ENCODE measurements at places on chromosomes 2 and 18.

- no peak for DNase-seq
These were observed 4.4 kb downstream of the ACTR2 start for GRCh38 chr2:65231892-65232477.

DNA sequence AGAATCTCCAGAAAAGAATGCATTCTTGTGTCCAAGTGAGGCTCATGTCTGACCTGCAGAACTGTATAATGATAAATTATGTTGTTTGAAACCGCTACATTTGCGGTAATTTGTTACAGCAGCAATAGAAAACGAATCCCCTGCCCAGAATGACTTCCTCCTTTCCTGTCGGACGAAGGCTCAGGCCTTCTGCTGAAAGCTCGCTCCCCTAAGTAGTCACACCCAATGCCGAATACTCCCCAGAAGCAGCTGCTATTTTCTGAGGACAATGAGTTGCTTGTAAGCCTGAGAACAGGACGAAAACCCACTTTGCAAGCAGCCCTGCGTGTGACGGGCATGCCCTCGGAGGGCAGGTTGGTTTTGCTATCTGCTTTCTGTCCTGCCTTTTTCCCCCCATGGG lies 27.7 kb upstream of the PTPN4 start:
- DNase-seq = no peak

GRCh38 chr2:56615760-56616159 lies 432.0 kb downstream of the CCDC85A start:
- DNase-seq = no peak

GRCh38 chr2:69305166-69305565 lies 81.9 kb downstream of the GFPT1 start:
- DNase-seq = no peak

DNA sequence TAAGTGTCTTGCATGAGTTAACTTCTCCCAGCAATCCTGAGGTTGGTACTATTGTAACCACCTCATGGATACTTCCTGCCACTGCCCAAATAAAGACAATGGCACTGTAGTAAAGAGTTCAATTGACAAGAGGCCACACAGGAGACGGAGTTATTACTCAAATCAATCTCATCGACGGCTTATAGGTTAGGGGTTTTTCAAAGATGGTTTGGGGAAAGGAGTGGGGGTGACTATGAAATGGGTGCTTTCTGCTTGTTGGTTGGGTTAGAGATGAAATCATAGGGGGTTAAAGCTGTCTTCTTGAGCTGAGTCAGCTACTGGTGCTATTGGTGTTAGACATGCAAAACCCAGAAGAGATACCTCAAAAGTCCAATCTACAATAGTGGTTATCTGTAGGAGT lies 1258.0 kb upstream of the ZEB2 start:
- DNase-seq = no peak

Measured in neural progenitor cell (in vitro differentiated cells).